ENCODE measurements at places on chromosomes 2 and 18.

GRCh38 chr2:222481941-222482340 is 57.6 kb downstream of the SGPP2 start:
- no peak for DNase-seq

DNA sequence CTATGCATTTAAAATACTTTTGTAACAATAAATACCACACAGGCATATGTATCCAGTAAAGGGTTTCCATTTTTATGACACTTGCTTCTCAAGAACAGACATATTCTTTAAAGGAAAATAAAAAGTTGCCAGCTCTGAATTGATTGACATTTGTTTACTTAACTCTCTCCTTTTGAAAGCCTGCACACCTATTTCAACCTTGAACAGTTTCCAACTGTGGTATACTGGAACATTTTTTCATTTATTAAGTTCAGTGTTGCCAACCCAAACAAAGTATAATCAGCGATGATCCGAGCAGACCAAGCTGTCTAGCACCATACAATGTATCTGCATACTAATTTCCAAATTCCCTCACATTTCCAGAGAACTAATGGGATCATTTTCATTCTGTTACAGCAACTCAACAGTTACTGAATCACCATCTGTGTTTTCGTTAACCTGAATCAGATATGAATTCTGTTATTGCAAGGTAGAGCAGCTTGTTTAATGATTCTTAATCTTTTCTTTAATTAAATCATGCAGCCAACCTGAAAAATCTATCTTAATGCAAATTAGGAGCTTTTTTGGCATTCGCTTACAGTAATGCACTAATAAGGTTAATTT is 725.5 kb upstream of the ZEB2 start:
- no peak for DNase-seq

- DNase-seq: no peak
Measured at GRCh38 chr2:101200676-101201075, 49.5 kb upstream of the TBC1D8 start.

DNA sequence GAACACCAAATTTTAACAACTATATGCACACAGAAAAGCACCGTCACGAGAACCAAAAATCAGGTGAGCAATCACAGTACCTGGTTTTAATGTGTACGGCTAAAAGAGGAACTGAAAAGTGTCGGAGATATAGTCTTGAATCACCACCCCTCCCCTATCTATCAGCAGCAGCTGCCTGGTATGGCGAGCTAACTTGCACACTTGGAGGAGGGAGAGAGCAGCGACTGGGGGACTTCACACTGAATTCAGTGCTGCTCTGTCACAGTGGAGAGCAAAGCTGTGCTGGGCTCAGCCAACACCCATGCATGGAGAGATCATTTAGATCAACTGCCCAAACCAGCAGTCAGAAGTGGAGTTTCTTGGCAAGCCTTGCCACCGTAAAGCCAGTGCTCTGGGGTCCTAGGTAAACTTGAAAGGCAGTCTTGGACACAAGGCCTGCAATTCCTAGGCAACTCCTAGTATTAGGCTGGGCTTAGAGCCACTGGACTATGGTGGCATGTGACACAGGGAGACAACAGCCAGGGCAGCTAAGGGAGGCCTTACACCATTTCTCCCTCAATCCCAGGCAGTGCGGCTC is 89.2 kb upstream of the CD226 start:
- no peak for DNase-seq

DNA sequence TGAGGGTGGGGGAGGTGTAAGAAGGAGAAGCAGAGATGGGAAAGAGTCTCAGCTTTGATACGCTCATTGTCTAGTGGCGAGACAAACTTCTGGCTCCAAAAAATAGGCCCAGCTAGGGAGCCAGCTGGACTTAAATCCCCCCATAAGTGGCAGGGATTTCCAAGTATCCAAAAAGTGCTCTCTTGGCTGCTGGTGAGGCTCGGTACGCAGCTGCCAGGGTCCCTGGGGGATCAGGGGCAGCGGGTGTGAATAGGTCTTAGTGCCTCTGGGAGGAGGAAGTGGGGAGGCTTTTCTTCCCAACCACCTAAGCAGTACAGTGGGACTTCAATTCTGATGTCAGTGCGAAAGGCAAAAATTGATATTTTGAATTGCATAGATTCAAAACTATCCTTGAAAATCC is 73.5 kb downstream of the ALK start:
- DNase-seq: no peak

GRCh38 chr18:57759650-57760049 is 43.5 kb downstream of the ATP8B1 start:
- no peak for DNase-seq
